ENCODE measurements at places on chromosomes 12 and 14.
A peak's percentile ranks its signal among the peaks of the same experiment; 100 is the strongest.

DNA sequence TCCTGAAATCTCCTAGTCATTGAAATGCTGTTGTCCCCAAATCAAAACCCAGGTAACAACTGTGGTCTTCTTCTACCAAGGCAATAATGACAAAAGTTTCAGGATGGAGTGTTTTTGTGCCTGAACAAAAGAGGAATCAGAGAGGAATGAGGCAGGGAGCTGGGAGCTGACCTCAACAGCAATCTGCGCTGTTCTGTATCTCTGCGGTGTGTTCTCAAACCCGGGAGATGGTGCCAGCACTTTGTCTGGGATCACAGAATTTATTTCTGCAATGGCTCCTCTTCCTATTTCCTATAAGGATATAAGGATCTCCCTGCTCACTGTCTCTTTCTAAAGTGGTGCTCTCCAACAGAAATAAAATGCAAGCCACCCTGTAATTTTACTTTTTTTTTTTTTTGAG, 449 bp upstream of the GLT8D2 start:
- DNase-seq, result peak; percentile 22

DNA sequence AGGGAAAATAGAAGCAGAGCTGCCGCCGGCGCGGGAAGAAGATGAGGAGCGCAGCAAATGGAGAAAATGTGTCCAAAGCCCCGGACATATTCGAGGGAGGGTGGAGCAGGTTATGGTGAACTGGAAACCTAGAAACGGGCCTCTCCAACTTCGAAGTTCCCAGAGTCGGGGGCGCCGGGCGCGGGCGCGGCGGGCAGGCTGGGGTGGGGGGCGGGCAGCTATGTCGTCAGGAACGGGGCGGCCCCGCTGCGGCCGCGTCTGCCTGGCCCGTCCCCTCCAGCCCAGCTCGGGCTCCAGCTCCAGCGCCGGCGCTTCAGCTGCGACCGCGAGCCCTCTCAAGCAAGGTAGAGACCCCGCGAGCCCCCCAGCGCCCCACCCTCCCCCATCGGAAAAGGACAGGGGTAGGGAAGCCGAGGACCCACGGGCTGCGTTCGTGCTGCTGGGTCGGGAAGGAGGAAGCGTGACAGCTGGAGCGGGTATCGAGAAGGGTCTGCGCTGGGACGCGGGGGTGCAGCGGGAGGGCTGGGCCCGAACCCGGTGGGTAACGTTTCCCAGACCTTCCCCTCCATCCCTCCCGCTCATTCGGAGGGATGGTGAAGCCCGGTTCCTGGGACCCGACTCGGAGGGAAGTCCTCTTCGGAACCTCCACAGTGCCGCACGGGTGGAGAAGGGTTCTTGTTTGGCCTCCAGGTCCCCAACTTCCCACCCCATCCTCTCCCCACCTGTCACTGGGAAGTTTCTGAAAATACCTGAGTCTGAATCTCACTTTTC, 1.0 kb downstream of the DGKA start:
- DNase-seq, result peak; percentile 32

- DNase-seq, result no peak
These were observed 4.7 kb downstream of the DGLUCY start for GRCh38 chr14:91118511-91119068.

GRCh38 chr14:69354383-69355153, 43.5 kb downstream of the ERH start:
- no peak for DNase-seq

GRCh38 chr12:42410340-42410739, 84.4 kb downstream of the PPHLN1 start:
- DNase-seq, result no peak

GRCh38 chr12:19757317-19757877, 318.1 kb downstream of the AEBP2 start:
- peak; percentile 60 for DNase-seq

GRCh38 chr14:55819610-55820304, 239.8 kb downstream of the KTN1 start:
- DNase-seq, result no peak

DNA sequence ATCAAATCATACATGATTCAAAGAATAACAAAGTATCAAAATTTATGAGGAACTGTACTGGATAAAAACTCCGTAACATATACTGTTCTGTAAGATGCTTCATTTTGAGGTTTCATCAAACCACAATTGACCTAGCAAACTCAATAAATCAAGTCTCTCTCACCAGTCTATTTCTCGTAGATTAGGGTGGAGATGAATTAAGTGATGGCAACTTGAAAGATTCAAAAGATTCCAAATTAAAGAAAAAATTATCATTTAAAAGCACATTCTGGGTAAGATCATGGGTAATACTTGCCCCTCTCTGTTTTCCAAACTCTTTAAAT, 74.4 kb downstream of the PAPLN start:
- DNase-seq, result no peak

- DNase-seq, result peak; percentile 71
These were observed 303.6 kb downstream of the CEP128 start for GRCh38 chr14:80637756-80638619.

- peak; percentile 66 for DNase-seq
These were observed 30.4 kb downstream of the FRS2 start for GRCh38 chr12:69500631-69501030.

GRCh38 chr14:24481622-24482324, 26.3 kb downstream of the CMA1 start:
- peak; percentile 5 for DNase-seq

DNA sequence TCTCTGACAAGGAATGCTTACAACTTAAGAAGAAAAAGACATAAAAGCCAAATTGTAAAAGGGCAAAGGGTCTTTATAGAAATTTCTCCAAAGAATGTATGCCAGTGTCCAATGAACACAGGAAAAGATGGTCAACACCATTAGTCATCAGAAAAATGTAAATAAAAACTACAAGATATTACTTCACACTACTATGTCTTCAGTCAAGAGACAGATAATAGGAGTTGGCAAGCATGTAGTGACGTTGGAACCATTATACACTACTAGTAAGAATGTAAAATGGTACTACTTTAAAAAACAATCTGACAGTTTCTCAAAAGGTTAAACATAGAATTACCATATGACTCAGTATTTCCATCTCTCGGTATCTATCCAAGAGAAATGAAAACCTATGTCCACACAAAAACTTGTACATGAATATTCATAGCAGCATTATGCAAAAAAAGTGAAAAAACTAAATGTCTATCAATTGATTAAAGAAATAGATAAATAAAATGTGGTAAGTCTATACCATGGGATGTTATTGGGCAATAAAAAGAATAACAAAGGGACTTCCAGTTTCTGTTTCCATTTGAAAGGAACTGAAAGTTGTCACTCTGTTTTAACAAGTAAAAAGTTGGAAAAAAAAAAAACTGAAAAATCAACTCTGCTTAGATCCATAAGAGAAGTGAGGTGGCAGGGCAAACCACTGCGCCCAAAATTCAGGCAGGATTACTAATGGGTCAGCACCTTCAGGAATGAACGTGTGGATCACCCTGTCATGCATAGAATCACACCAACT, 69.8 kb downstream of the ALG10B start:
- DNase-seq, result no peak

- DNase-seq, result peak; percentile 53
These were observed 48.7 kb upstream of the CDKN3 start for GRCh38 chr14:54348001-54348611.

GRCh38 chr12:85405781-85406522, 125.9 kb downstream of the ALX1 start:
- peak; percentile 86 for DNase-seq

- DNase-seq, result no peak
These were observed 889.1 kb downstream of the AACS start for GRCh38 chr12:125954362-125954761.

GRCh38 chr12:95185854-95186253, 31.4 kb downstream of the FGD6 start:
- DNase-seq, result no peak

GRCh38 chr12:13203034-13203922, 6.8 kb downstream of the EMP1 start:
- peak; percentile 55 for DNase-seq

DNA sequence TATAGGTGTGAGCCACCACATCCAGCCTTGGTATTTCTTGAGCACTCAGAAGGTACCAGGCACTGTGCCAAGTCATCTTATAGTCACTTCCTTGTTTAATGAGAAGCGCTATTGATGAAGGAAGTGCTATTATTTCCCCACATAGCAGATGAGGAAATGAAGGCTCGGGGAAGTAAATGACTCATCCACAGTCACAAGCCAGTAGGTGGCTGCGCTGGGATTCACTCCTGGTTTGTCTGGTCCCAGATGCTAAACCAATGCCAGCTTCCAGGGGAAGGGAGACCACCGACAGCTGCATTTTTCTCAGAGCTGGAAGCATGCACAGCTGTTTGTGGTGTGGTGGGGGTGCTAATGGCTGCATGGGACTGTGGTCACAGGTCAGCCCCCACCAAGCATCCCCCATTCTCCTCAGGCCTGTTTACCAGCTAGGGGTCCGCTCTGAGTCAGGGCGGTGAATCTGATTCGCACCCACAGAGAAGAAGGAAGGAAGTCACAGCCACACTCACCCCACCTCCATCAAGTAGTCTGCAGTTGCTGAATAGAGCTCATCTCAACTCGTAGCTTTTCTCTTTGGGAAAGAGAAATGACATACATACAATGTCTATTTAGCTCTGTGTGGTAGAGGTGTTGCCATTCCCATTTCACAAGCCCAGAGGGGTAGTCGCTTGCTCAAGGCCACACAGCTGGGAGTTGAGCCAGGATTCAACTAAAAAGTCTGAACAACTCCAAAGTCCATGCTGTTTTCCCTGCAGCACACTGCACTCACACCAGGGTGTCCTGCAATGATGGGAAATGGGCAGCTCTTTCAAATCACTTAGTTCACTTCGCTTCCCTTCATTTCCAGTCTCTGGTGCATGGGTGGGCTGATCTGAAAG, 6.3 kb upstream of the LTBP2 start:
- DNase-seq, result peak; percentile 89

DNA sequence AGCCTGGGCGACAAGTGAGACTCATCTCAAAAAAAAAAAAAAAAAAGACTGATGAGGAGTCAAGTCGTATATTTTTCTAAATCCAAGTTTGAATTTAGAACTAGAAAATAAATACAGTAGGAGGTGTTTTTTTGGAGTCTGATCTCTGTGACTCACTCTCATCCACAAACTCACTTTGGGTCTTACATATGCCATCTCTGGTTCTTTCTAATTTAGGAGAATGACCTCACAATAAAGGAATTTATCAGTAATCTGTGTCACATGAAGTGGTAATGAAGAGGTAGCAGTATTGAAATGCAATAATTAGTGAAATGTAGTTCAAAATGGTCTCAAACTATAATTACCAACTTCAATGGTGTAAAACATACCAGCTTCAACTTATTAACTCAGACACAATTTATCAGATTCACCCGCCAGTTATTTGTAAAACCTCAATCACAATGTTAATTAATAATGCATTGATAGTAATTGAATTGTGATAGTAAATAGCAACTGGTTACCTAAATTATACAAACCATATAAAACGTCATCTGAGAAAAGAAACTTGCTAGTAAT, 4.4 kb upstream of the CFL2 start:
- peak; percentile 73 for DNase-seq

- no peak for DNase-seq
These were observed 981.9 kb downstream of the DIO2 start for GRCh38 chr14:79229383-79229909.

DNA sequence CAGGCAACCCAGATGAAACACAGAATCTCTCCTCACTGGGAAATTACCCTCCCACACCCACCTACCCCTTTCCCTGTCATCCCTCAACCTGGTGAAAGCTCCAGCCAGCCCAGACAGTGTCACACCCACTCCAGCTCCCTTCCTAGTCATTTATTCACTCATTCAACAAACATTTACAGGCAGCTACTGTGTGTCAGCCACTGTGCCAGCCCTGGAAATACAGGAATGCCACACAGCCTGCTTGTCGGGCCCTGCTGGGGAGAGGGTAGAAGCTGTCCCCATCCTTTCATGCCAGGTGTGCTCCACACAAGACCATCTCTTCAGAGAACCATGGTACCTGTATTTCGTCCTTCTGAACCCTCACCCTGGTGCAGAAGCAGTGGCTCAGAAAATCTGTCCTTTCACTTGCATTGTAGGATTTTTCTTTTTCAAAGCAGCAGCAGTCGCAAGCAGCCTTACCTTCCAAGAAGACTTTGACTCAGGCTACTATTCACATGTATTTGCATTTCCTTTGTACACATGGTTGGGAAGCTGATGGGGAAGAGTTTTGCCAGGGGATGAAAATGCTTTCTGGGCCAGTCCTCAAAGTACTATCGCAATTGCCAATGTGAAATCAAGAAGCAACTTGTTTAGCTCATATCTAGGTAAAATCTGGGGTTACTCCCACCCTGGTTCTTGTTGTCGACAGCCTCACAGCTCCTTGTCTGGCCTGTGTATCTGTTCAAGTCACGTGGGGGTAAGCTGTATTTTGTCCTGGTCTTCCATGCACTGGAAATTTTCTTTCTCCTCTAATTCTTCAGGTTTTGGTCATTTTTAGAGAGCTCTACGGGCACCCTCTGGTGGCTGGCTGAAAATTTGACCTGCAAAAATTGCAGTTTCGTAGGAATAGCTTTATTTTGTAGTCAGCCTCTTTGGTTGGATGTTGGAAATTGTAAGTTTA, 147.4 kb upstream of the EGLN3 start:
- DNase-seq, result peak; percentile 46

GRCh38 chr14:68147303-68147702, 327.7 kb downstream of the RAD51B start:
- DNase-seq, result peak; percentile 57

DNA sequence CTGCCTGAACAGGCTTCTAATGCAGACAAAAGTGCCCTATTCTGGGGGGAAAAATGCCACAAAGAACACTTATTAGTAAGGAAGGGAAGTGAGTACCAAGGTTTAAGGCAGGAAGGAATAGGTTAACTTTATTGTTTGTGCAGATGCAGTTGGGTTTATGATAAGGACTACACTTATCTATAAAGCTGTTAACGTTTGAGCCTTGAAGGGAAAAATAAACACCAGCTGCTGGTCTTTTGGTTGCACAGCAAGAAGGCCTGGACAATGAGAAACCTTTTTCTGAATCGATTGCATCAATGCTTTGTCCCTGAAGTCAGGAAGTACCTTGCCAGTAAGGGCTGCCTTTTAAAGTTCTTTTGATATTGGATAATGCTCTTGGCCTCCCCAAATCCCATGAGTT, 407.8 kb downstream of the ATP23 start:
- no peak for DNase-seq

DNA sequence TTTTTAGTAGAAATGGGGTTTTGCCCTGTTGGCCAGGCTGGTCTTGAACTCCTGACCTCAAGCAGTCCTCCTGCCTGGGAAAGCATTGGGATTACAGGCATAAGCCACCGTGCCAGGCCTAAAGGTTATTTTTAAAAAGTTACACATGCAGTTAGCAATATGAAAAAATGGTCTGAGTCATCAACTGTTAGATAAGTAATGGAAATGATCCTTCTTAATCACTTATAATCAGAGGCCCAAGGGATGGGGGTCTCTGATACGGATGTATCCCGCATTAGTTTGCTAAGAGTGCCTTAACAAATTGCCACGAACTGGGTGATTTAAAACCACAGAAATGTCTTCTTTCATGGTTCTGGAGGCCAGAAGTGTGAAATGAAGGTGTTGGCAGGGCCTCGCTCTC, 54.1 kb upstream of the FERMT2 start:
- DNase-seq, result no peak

DNA sequence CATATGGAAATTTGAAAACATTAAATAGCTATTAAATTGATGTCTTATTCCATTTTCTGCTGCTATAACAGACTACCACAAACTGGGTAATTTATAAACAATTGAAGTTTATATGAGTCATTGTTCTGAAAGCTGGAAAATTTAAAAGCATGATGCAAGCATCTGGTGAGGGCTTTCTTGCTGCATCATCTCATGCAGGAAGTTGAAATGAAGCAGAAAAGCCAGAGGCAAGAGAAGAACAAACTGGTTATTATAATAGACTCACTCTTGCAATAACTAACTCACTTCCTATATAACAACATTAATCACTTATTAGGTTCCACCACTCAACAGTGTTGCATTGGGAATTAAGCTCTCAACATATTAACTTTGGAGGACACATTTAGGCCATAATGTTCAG, 1277.4 kb downstream of the LRFN5 start:
- DNase-seq, result peak; percentile 86
